ENCODE measurements at places on chromosomes 3 and 15.

DNA sequence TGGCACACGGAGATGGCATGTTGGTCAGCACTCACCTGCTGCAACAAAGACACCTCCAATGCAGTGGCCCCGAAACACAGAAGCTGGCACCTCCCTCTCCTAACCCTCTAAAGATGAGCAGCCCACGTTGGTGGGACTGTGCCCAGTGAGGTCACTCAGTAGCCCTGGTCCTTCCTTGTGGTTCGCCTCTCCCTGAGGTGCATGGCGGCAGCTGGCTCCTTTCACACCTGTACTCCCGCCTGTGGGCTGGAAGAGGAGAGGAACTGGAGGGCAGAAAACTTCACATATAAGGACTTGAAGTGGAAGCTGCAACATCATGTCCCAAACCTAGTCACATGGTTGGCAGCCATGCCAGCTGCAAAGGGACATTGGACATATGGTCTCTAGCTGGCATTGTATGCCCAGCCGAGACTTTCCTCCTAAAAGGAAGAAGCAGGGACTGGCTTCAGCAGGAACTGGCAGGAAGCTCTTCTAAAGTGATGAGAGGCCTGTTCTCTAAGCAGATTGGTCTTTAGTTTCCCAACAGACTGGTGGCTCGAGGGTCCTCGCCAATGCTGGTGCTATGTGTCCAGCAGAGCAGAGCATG is 10.8 kb upstream of the C3orf22 start:
- DNase-seq: no peak

DNA sequence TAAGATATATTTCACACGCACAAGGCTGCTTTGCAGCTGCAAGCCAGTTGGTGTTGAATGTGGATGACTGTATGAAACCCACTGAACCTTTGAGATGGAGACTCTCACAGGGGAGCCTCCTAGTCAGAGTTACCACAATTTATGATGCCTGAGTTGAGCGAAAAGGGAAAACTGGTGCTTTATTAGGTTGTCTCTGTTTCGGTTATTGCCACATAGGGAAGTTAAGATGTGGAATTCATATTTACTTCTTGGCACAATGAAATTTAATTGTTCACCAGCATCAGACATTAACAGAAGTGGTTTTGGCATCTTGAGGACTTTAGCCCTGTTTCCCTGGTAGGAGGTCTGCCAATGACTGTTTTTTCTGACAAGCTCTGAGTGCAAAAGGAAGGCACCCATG is 358.2 kb downstream of the SQOR start:
- DNase-seq: no peak

DNA sequence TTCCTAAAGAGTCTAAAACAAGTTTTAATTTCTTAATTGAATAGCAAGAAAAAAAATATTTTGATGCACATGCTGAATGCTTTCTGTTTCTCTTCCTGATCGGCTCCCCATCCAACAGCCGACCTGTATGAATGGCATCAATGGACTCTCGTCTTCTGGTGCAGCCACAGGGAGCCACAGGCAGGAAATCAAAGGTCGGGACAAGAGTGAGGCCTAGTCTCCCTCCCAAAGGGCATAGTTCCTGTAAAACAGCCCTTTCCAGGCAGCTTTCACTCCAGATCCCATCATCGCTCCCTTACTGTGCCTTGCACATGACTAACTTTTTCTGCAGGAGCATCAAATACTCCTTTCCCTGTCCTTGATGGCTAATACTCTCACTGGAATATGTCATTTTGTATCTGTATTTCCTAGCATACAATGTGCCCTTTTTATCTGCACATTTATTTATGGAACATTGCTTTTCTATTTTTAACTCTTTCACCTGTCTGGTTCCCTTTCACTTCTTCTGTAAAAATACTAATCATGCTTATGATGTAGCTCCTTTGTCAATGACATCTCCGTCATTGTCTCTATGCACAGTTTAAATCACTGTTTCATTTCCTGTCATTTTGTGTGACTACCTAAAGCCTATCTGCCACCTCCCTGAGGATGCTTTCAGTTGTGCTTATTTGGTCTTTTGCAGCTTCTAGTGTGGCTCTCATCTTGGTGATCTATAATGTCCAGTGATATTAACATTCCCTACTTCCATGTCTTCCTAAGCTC is 326.2 kb downstream of the CTNNB1 start:
- no peak for DNase-seq

DNA sequence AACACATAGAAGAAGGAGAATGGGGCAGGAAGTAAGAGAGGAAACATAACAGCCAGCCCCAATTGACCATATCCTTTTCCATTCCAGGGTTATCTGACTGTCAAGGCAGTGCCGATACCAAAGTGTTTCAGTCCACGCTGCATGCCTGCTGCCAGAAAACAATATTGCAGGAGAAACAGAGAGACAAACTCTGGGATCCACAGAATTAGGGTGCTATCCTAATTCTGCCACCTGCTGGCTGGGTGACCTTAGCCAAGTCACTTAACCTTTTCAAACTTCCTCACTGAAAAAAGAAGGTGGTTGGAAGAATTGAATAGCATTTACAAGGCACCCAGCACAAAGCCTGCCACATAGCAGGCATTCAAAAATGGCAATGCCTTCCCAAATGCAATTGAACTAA is 32.0 kb downstream of the GLB1 start:
- no peak for DNase-seq

- DNase-seq: no peak
These were observed 23.9 kb upstream of the CDCP1 start for GRCh38 chr3:45170096-45170495.

DNA sequence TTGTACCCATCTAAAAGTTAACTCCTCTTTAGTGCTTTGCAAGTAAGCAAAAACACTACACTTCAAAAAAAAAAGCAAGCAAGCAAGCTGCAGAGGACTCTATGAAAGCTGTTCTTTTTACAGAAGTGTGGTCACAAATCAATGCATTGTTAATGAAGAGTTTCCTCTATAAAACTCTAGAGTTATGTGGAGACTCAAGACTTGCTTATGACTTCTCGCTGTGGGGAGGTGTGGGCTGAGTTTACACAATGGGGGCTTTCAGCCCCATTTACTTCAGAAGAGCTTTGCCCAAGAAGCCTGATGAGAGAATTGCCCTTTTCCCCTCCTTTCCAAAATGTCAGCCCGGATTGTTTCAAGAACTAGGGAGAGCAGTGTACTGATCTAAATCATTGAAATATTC is 144.4 kb downstream of the IGSF11 start:
- no peak for DNase-seq

DNA sequence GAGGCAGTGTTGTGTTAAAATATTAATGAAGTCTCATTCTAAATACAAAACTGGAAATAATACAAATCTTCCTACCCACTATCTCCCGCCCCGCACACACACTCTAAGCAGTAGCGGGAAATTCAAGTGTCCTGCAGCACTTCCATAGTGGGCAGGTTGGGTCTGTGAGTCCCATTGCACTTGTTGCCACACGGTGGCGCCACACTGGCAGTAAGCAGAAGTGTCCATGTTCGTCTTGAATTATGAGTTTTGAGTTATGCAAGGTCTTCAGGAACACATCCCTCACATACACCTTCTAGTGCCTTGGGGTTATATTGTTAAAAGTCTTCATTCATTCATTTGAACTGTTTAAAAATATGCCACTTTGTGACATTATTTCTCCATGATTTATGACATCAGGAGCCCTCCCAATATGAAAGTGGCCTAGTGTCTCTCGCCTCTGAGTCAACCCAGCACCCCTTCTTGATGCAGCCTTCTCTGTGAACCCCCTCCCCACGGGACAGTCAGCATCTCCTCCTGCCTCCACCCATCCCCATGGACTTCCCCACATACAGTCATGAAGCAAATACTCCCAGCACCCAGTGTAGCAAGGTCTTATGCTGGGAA is 17.6 kb upstream of the CCDC174 start:
- peak; percentile 36 for DNase-seq

DNA sequence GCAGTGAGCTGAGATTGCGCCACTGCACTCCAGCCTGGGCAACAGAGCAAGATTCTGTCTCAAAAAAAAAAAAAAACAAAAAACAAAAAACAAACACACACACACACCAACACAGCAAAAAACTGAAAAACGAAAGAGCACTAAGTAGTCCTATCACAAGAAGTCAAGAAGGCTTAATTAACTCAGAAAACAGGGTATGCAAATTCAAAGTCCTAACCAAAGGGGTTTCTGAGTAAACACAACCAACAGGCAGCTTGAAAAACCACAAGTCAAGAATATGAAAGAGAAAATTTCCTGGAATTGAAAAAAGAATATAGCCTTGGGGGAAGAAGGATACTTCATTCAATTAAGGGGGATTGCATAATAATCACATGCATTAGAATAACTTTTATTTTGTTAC is 37.7 kb upstream of the PARP14 start:
- DNase-seq: no peak

DNA sequence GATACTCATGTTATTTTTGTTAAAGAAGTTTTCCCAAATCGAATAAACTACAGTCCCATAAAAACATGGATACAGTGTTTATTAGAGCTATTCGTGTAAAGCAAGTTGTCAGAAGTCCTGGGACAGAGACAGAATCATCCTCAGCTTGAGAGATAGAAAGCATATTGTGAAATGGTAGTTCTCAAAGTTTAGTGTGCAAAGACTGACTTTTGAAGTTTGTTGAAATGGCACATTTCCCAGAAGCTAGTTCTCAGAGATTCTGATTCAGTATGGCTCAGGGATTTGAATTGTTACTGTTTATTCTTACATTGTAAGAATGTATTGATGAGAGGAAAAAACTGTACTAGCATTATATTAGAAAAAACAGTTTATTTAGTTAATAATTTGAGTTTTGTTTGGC is 22.1 kb downstream of the GABRR3 start:
- DNase-seq: no peak

DNA sequence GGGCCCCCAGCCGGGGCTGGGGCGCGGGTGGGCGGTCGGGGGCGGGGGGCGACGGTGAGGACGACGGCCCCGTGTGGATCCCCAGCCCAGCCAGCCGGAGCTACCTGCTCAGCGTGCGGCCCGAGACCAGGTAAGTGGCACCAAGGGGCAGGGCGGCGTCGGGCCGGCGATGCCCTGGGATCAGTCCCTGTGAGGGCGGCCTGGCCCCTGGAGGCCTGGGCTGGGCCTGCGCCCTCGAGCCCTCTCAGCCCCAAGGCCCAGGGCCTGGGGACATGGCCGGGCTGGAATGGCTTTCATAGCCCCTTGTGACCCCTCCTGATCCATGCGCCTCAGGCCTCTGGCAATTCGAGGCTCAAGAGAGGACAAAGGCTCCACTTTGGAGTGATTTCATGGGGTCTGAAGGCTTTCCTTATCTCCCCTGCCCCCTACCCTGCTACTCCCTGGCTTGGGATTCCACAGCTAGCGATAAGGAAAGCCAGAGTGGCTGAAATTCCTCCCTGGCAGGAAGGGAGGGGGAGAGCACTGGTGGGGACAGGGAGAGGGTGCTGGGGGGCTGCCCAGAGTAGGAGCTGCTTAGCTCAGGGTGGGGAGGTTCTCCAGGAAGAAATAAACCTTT is 418 bp downstream of the ALPK3 start:
- no peak for DNase-seq

GRCh38 chr3:105364128-105364527 is 2.6 kb upstream of the ALCAM start:
- no peak for DNase-seq

Measured in stimulated activated CD4-positive, alpha-beta T cell treated with anti-CD3 and anti-CD28 coated beads, Interleukin-1b, Interleukin-23, amount 100 ng/mL, for 24 hours (primary cell).